ENCODE measurements at places on chromosomes 4 and X. TPM values are rescaled to one million over a fixed set of nuclear protein-coding genes. Genes with fewer than 3 reads are reported as not detected.

Gene HEPH
- 6.5 TPM for total RNA-seq

Gene LSM6
- 20.6 TPM for total RNA-seq

Gene LINC00632
- total RNA-seq: 7.2 TPM

Gene PACRGL
- 18.4 TPM for total RNA-seq

Data from glomerular endothelial cell (primary cell).